ENCODE measurements at places on chromosomes 3 and 15.

DNA sequence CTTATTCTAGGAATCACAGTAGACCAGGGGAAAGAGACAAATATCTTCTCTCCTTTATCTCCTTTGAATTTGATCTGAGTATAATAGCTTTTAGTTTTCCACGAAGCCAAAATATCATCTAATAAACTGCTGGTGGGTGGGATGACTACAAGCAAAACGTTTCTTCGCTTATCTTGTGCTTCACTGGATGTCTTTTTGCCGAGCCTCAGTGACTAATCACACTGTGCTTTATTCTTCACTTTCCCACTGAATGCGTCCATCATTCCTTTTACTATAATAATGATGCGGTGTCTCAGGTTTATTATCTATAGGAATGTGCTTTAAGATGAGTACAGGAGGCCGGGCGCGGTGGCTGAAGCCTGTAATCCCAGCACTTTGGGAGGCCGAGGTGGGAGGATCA is 32.5 kb downstream of the CEP152 start:
- DNase-seq, result no peak

DNA sequence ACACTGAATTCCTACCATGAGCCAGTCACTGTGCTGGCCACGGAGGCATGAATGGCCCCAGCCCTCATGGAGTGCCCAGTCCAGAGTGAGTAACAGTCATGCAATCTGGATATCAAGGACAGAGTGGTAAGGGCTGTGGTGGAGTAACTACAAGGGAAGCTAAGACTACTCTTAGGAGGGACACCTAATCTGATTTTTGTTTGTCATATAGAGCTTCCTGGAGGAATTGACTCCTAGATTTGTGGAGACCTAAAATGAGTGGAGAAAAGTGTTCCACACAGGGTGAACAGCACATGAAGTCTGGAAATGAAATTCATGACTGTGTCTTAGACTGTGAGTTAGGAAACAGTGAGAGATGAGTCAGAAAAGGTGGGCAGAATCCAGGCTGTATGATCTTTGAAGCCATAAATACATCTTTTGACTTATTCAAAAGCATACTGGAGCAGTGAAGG is 219.9 kb downstream of the NFKBIZ start:
- DNase-seq, result no peak

GRCh38 chr3:189464799-189465198 is 166.4 kb upstream of the TP63 start:
- no peak for DNase-seq

- no peak for DNase-seq
These were observed 88.5 kb upstream of the ABHD17C start for GRCh38 chr15:80606511-80607071.

GRCh38 chr3:93843981-93844380 is 129.7 kb downstream of the PROS1 start:
- DNase-seq, result no peak

GRCh38 chr3:194840661-194841514 is 155.2 kb downstream of the FAM43A start:
- no peak for DNase-seq

DNA sequence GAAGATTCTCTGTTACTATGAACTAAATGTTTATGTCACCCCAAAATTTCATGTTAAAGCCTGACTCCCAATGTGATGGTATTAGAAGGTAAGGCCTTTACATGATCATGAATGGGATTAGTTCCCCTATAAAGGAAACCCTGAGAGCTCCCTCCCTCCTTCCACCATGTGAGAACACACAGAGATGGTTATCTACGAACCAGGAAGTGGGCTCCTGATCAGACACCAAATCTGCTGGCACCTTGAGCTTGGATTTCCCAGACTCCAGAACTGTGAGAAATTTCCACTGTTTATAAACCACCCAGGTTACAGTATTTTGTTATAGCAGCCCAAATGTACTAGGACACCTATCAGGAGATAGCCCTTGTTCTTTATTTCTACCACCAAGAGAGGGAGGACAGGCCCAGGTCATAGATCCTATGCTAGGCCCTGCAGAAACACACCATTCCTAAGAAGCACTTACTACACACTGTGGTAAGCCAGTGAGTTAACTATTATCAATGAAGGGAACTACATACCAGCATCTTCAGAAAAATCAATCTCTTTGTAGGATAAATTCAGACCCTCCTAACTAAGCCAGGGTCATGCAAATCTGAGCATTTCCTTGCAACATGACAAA is 59.0 kb downstream of the PRKAR2A start:
- no peak for DNase-seq

GRCh38 chr3:170117134-170117533 is 64.4 kb downstream of the PHC3 start:
- DNase-seq, result no peak

DNA sequence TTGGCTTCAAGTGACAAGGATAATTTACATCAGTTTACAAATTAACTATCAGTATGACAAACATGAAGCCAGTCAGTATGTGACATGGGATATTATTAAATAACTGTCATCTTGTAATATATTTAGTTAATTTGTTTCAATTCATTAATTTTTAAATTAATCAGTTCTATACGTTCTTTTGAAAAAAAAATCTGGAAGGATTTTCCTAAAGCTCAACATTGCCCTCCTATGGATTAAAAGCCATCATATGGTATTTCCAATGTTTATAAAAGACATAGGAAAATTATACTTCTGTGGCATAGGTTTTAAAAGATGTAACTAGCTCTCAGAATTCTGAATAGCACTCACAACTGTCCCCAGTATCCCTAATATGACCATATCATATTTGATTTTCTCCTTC is 134.4 kb downstream of the PLOD2 start:
- DNase-seq, result no peak

DNA sequence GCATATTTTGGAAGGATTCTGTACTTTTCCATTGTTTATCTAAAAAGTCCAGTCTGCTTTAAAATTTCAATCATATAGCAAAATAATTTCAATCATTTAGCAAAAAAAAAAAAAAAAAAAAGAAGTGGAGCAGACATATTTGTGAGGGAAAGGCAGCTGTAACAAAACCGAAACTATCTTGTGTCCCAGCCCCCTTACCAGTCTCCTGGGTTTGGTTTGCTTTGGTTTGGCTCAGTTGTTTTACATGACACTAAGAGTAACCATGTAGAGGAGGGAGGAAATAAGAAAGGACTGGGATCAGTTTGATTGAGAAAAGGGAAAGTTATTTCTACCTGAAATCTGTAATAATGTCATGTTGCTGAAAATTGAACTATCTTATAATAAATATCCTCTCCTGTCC is 158.8 kb upstream of the GADL1 start:
- no peak for DNase-seq

Measured in colonic mucosa (tissue), 4 donors.